ENCODE measurements at places on chromosomes 16 and 17. TPM values are rescaled to one million over a fixed set of nuclear protein-coding genes. Genes with fewer than 3 reads are reported as not detected.

Gene SHISA6
- total RNA-seq = not detected

Gene ABCC6
- 0.65 TPM for total RNA-seq

Gene SLC6A2
- total RNA-seq = not detected

Gene TMEM114
- not detected for total RNA-seq

Gene OTOA
- total RNA-seq = 0.07 TPM

Measured in smooth muscle cell of the pulmonary artery (primary cell).